ENCODE measurements at places on chromosomes 6 and 20.
A peak's percentile ranks its signal among the peaks of the same experiment; 100 is the strongest.

- no peak overlapping the region for H3K27ac ChIP-seq
- H3K4me1 ChIP-seq = no peaks in the 10 kb centered on the region
- no peaks in the 10 kb centered on the region for H3K27me3 ChIP-seq
- H3K36me3 ChIP-seq = no peaks in the 10 kb centered on the region
- DNase-seq = no peak
These were observed 8.0 kb upstream of the F13A1 start for GRCh38 chr6:6328451-6328850.

DNA sequence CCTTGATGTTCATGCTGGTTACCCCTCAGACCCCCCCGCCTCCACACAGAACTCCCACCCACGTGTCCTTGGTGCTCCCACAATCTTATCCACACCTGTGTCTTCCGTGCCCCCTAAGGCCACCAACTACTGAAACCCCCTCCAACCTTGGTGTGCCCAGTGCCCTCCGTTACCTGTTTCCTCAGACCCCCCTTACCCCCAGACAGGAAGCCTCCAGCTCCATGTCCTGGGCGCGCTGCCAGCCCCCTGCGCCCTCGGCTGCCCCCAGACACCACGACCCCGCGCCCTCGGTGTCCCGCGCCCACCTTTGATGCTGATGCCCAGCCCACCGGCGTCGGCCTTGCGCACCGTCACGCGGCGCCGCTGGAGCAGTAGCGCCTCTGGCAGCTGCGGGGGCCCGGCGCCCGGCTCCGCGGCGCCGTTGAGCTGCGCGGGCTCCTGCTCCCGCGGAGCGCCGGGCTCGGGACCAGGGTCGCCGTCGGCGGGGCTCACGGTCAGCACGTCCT lies 504 bp downstream of the SNTA1 start:
- no peak for DNase-seq
- H3K4me1 ChIP-seq = peaks cover 21% of the 10 kb centered on the region
- H3K27me3 ChIP-seq = no peaks in the 10 kb centered on the region
- H3K27ac ChIP-seq = peak overlapping the region; percentile 72
- peak overlapping the region; percentile 65 for H3K4me3 ChIP-seq

- no peaks in the 10 kb centered on the region for H3K4me1 ChIP-seq
- no peaks in the 10 kb centered on the region for H3K36me3 ChIP-seq
- H3K4me3 ChIP-seq = no peak overlapping the region
- no peak overlapping the region for H3K27ac ChIP-seq
- no peaks in the 10 kb centered on the region for H3K27me3 ChIP-seq
These were observed 6.4 kb upstream of the DSE start for GRCh38 chr6:116364321-116364720.

DNA sequence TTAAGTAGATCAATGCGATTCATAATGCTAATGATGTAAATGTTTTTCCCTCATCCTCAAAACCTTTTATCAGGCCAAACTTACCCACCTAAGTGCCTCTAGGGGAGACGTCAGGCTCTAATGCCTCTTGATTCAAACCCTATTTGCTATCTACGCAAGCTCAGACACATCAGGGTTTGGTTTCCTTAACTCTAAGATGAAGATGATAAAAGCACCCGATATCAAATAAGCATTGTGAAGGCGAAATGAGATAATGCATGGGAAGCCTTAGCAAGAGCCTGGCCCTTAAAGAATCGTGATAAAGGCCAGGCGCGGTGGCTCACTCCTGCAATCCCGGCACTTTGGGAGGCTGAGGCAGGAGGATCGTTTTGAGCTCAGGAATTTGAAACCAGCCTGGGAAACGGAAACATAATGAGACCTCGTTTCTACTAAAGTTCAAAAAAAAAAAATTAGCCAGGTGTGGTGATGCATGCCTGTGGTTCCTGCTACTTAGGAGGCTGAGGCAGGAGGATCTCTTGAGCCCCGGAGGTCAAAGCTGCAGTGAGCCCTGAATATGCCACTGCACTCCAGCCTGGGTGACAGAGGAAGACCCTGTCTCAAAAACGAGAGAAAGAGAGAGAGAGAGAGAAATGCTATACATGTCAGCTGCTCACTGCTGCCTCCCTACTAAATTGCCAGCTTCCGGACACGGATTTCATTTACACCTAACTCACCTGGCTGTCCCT lies 13.5 kb downstream of the CNKSR3 start:
- peaks cover 2% of the 10 kb centered on the region for H3K36me3 ChIP-seq
- H3K27ac ChIP-seq = no peak overlapping the region
- H3K4me1 ChIP-seq = no peaks in the 10 kb centered on the region
- no peak overlapping the region for H3K4me3 ChIP-seq
- DNase-seq = no peak
- H3K27me3 ChIP-seq = no peaks in the 10 kb centered on the region

- no peak overlapping the region for H3K27ac ChIP-seq
- no peak overlapping the region for H3K4me3 ChIP-seq
- H3K27me3 ChIP-seq = no peaks in the 10 kb centered on the region
- H3K36me3 ChIP-seq = no peaks in the 10 kb centered on the region
These were observed 97.6 kb upstream of the STMND1 start for GRCh38 chr6:17004269-17004668.

- H3K36me3 ChIP-seq = no peaks in the 10 kb centered on the region
- no peaks in the 10 kb centered on the region for H3K27me3 ChIP-seq
- no peak overlapping the region for H3K27ac ChIP-seq
These were observed 690 bp downstream of the GDAP1L1 start for GRCh38 chr20:44247586-44248409.
